ENCODE measurements at places on chromosomes 1 and 21. TPM values are rescaled to one million over a fixed set of nuclear protein-coding genes. Genes with fewer than 3 reads are reported as not detected.

The VANGL2 gene
- total RNA-seq, result 0.06 TPM

DNA sequence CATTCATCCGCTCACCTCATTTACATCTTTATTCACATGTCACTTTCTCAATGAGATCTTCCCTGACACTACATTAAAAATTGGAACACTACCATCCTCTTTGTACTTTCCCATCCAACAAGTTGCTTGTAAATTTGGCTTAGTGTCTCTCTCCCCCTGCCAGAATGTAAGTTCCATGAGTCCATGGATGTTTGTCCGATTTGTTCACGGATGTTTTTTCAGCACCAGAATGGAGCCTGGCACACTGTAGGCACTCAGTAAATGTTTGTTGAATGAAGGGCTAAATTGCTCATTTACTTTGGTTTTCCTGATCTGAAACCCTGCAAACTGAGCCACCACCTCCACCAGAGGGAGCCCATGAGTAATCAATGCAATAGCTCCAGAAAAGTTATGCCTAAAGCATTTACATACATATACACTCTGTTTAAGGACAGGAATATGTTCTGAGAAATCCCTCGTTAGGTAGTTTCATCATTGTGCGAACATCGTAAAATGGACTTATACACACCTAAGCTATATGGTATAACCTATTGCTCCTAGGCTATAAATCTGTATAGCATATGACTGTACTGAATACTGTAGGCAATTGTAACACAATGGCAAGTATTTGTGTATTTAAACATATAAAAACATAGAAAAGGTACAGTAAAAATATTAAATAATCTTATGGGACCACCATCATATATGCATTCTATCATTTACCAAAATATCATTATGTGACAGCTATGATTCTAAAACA, 2.8 kb upstream of the EYA3 start:
- peak; percentile 89 for DNase-seq

DNA sequence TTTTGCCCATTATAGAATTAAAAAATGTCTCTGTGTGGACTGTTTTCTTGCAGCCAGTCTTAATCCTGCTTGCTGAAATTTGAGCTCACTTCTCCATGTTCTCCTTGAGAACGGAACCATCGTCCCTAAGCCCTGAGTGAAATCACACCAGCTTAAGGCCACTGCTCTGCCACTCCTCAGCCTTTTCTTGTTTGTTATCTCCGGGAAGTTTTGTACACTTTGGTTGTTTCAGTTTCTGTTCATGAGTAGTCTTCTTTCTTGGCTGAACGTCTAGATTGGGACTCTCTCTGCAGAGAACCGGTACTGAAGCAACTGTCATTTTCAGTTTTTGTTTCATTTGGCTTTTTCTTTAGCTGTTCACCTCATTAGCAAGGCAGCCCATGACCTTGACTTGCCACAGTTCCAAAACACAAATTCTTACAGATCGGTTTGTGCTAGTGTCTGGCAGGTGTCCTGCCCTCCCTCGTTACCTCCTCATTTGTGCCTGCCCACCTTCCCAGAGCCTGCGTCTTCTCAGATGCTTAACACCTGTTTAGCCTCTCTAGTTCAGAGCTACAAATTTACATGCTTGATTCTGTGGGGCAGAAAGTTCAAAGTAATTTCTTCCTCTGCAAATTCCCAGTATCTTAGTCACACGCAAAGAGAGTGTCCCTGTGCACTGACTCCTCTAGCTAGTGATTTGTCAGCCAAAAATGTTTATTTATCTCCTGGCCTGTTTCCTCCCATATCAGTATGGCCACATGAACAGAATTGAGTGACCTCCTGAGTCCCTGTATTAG, 12.4 kb downstream of the PSEN2 start:
- DNase-seq, result peak; percentile 72

The CTTNBP2NL gene
- 3.7 TPM for total RNA-seq

DNA sequence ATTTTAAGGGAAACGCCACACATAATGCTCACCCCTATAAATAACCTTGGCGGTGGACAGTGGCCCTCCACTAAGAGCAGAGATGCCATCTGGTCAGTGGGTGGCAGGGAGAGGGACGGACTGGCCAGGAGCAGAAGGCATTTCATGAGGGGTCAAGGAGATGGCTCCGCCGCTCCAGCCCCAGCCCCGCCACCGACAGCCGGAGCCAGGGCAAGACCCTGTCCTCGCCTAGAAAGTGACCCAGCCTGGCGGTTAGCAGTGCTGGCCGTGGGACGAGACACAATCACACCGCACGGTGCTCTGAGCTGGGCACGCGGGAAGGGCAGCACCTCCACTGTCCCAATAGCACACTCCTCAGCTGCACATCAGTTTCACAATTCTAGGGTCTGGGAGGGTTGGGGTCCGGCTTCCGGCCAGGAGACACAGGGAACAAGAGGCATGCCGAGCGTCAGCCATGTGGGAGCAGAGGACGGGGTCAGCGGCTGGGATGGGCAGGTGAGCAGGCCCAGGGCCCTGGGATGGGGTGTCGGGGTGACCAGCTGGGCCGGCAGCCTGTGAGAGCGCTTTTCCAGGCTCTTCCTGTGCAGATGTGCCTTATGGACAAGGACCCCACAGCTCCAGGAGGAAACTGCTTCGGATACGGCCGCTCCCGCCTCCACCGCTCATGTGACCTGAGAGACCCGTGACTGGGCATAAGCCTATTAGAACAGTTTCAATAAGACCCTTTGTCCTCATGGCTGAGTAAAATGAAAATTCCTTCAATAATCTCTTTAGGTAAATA, 5.7 kb downstream of the SLC19A1 start:
- DNase-seq, result no peak

GRCh38 chr1:109757936-109758786, 5.6 kb downstream of the EPS8L3 start:
- DNase-seq, result no peak

The PYHIN1 gene
- not detected for total RNA-seq

DNA sequence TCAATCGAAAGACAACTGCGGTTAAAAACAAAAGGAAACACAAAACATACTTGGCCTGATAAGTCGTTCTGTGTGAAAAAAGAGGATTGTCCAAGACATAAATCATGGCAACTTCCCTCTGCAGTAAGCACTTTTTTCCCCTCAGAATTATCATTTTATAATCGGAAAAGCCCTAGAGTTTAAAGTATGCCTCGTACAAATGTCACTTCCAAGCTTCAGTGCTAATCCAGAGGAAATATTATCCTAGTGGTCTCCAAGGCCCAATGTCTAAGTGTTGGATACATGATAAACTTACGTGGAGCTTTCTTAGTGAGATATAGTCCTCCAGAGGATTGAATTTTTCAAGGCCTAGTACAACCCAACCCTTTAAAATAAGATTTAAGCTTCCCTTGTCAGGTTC, 11.2 kb upstream of the NTMT2 start:
- no peak for DNase-seq

- no peak for DNase-seq
Measured at GRCh38 chr1:9882296-9882944, 27.6 kb downstream of the CTNNBIP1 start.

GRCh38 chr1:24416666-24417391, 1.2 kb downstream of the NIPAL3 start:
- DNase-seq, result peak; percentile 96

GRCh38 chr21:46347791-46348381, 23.9 kb downstream of the PCNT start:
- no peak for DNase-seq

The RXFP4 gene
- not detected for total RNA-seq

The TTC39A gene
- 12.3 TPM for total RNA-seq

The LY9 gene
- total RNA-seq, result not detected

The APOBEC4 gene
- not detected for total RNA-seq

The ABCG1 gene
- 2.0 TPM for total RNA-seq

GRCh38 chr1:207286786-207287468, 34.6 kb upstream of the CD55 start:
- no peak for DNase-seq

- DNase-seq, result no peak
Measured at GRCh38 chr1:72485801-72486200, 203.5 kb upstream of the NEGR1 start.

DNA sequence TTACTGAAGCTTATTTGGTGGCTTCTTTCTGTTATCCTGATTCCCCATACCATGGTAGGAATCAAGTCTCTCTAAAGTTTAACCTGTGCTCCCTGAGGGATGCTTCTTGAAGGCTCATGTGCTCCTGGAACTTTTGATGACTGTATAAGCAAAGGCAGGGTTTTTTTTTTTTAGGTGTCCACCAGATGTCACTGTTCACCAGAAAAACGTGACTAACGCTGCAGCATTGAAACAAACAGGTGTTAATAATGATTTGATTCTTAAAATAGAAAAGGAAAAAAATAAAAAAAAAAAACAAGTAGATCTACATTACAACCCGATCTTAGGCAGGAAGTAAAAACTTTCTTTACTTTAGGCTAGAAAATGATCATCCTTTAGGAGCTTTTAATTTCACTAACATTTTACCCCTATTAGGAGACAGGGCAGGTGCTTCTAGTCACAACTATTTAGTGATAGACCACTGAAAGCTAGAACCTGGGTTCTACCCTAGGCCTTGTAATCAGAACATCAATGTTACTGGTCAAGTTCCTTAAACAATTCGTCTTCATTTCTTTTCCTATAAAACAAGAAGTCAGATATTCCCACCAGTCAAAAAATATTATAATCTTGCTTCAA, 223.0 kb downstream of the PLA2G4A start:
- DNase-seq, result peak; percentile 51

The BRDT gene
- total RNA-seq, result not detected

DNA sequence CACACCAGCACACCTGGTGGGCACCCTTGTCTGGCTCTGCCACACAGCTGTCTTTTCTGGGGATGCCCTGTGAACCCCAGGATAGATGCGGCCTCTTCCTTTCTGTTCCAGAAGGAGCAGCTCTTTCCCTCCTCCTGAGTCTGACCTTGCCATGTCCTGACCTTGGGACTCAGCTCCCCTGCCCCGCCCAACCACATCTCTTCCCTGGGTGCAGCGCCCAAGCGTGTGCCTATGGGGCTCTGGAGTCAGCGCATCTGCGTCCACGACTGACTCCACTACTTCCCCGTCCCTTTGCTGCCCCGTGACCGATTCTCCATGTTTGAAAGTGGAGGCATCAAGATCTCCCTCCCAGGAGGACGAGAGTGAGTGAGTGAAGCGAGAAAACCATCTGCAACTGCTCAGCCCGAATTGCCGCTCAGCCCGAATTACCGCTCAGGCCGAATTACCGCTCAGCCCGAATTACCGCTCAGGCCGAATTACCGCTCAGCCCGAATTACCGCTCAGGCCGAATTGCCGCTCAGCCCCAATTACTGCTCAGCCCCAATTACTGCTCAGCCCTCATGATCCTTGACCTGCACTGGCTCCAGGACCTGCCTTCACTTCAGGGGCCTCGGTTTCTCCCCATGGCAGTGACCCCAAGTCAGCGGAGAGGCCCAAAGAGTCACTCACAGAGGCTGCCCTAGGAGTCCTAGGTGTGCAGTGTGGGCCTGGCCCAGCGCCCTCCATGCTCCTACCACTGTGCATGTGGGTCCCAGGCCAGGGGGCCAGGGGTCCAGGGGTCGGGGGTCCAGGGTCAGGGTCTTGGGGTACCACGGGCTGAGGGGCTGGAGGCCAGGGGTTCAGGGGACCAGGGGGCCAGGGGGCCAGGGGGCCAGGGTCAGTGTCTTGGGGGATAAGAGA, 18.6 kb upstream of the TTC34 start:
- DNase-seq, result no peak

The SLC9C2 gene
- not detected for total RNA-seq

DNA sequence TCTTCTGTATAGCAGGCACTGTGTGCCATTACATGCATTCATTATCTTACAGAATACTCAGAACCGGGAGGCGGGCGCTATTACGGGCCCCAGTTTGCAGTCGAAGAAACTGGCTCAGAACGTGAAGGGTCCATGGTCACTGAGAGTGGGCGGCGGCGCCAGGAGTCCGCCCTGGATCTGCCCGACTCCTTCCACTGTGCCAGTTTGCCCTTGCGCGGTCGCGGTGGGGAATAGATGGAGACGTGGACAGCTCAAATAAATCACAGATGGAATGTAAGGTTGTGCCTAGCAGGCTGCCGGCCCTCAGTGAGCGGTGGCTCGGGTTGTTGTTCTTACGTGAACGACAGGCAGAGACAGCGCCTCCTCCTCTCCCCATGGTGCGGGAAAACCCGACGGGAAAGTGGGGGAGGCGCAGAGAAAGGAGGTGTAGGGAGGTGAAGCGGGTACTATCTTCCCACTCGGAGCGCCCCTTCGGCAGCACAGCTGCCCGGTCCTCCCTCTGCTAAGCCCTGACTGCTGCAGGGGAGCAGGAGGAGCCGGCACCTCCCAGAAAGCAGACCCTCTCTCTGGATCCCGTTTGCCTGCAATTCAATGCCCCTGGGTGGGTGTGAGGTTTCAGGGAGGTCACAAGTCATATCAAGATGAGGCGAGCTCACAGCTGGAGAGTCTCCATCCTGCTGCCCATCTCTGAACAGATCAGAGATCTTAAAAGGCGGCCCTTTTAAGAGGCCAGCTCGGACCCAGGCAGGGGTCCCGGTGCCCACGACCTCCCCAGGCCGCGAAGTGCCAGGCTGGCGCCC, 1.1 kb downstream of the COL9A2 start:
- DNase-seq, result no peak

The TEKT2 gene
- not detected for total RNA-seq

GRCh38 chr1:24349891-24350290, 30.7 kb downstream of the GRHL3 start:
- peak; percentile 58 for DNase-seq

DNA sequence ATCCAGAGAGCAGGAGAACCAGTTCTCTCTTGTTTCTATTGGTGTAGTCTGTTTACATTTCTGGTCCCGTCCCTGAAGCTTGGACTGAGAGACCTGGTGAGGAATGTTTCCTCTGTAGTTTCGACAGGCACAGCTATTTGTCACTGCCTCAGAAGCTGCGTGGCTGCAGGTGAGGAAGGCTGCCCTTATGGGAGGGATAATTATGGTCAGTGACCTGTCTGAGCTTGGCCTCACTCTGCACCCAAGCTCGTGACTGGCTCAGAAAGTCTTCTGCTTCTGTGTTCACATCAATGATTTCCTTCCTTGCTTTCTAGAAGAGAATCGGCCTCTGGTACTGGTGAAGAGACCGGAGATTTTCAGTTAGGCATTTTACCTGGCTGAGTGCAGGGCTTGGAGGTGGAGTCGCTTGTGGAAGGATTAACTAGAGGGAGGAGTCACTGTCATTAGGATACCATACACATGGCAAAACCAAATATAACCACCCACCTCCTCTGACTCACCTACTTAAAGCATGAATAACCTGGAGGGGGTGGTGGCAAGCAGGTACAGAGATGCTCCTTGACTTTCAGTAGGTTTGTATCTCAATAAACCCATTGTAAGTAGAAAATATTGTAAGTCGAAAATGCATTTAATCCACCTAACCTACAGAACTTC, 19.9 kb upstream of the WDR26 start:
- DNase-seq, result peak; percentile 95

The KIF14 gene
- total RNA-seq, result 23.6 TPM

GRCh38 chr1:51063121-51063520, 38.9 kb upstream of the C1orf185 start:
- DNase-seq, result peak; percentile 98

Measured in PC-3 (cell line).